Thymus (tissue), 14 donors: ENCODE measurements at places on chromosomes 7 and 10. TPM values are rescaled to one million over a fixed set of nuclear protein-coding genes. Genes with fewer than 3 reads are reported as not detected.

DNA sequence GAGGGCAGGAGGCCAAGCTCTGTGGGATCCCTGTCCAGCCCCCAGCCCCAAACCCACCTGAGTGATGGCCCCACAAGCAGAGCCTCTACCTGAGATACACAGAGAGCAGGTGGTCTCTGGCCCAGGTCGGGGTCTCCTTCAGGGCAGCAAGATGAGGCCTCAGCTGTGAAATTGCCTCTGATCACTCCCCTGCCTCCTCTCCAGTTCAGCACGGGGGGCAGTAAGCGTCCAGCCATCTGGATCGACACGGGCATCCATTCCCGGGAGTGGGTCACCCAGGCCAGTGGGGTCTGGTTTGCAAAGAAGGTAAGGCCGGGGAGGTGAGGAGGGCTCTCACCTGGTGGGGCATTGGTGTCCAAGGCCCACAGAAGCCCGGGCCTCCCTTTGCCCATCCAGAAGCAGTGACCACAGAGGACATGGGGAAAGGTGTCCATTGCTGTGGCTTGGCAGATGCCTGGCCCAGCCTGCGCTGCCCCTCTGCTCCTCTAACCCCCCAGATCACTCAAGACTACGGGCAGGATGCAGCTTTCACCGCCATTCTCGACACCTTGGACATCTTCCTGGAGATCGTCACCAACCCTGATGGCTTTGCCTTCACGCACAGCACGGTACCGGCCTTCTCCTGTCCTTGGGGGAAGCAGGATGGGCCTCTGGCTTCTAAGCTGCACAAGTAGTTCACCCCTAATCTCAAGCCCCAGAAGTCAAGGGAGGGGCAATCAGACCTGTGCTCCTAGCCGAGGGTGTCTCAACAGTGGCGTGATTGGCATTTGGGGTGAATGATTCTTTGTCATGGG lies 3.1 kb downstream of the CPA1 start:
- no peak for DNase-seq

- DNase-seq = no peak
These were observed 358.4 kb downstream of the KCNMA1 start for GRCh38 chr10:77279207-77279606.

DNA sequence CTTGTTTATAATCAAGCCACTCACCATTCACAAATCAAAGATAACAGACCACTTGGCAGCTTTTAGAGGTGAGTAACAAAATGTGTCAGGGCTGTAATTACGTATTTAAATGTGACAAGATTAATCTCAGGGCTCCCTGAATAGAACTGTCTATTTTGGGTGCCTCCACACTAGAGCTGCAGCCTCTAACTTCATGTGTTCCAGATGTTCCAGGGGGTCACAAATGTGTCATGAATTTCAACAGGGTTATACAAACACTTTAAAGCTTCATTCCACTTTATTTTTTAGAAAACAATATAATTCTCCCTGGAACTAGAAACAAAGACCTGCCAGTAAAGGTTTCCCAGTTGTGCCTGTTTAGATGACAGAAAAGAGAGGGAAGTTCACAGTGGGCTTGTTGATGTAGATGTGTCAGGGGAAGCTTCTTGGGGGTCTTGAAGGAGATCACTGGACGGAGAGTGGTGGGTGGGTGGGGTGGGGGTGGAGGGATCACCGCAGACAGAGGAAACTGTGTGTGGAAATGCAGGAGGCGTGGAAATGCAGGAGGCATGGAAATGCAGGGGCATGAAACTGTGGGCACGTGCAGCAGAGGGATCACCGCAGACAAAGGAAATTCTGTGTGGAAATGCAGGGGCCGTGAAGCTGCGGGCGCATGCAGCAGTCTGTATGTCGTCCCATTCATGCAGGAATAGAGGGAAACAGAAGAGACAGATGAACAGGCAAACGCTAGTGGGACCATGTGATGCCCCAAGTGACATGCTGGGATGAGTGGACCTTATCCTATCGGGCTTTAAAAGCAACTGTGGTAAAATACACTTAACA lies 42.0 kb upstream of the TRIL start:
- no peak for DNase-seq

DNA sequence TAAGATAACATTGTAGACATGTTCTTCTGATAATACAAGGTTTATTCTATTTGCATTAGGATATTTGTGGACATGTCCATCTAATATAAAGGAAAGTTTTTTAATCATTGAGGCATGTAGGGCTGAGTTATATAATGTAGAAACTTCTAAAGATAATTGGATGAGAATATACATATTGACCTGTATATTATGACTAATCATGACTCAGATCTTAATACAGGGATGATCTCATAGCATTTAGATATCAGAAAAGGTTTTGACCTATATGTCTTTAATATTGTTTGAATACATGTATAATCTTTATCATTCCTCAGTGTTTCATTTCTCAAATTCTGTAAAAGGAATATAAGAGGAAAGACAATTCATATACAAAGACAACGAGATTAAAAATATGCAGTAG lies 39.2 kb downstream of the CD36 start:
- no peak for DNase-seq

Gene PON3
- total RNA-seq = 3.2 TPM
